Breast epithelium (tissue), 4 donors: ENCODE measurements at places on chromosomes 1 and 21. TPM values are rescaled to one million over a fixed set of nuclear protein-coding genes. Genes with fewer than 3 reads are reported as not detected.

The FCRL6 gene
- total RNA-seq: 2.8 TPM

The TMEM240 gene
- 3.5 TPM for total RNA-seq

The BEND5 gene
- total RNA-seq: 7.3 TPM

The FNDC10 gene
- total RNA-seq: 0.48 TPM

The HS2ST1 gene
- total RNA-seq: 17.7 TPM

The LDLRAD2 gene
- 0.33 TPM for total RNA-seq

The DIO1 gene
- 0.59 TPM for total RNA-seq

The TMEM51 gene
- 10.8 TPM for total RNA-seq

The XCL2 gene
- not detected for total RNA-seq

The ALX3 gene
- total RNA-seq: 0.66 TPM

The F3 gene
- total RNA-seq: 61.9 TPM

The FMO5 gene
- 32.6 TPM for total RNA-seq

The WNT2B gene
- total RNA-seq: 6.1 TPM

The SPATA45 gene
- not detected for total RNA-seq

The HORMAD1 gene
- not detected for total RNA-seq

The GRHL3 gene
- total RNA-seq: 4.0 TPM

The NPPA gene
- total RNA-seq: not detected

The DIPK1A gene
- 12.1 TPM for total RNA-seq

The TRIM17 gene
- total RNA-seq: 7.3 TPM

The IFNLR1 gene
- total RNA-seq: under 0.01 TPM

The SPRR2A gene
- total RNA-seq: not detected

The AGMAT gene
- total RNA-seq: 0.32 TPM

The NT5C1A gene
- total RNA-seq: not detected

The AMY1A gene
- not detected for total RNA-seq

The KCNT2 gene
- total RNA-seq: 3.7 TPM

The METTL13 gene
- 28.4 TPM for total RNA-seq

The CELA3B gene
- total RNA-seq: not detected

The TSPAN2 gene
- 2.6 TPM for total RNA-seq

The SLC1A7 gene
- total RNA-seq: not detected

The TMPRSS15 gene
- total RNA-seq: not detected

The SPRR2F gene
- total RNA-seq: not detected

The C1QB gene
- total RNA-seq: 330 TPM

The DHCR24 gene
- total RNA-seq: 157 TPM

The PDC gene
- not detected for total RNA-seq

The PBX1 gene
- 64.5 TPM for total RNA-seq

The IFI44L gene
- total RNA-seq: 7.8 TPM

The BARHL2 gene
- total RNA-seq: not detected

The DNASE2B gene
- 7.2 TPM for total RNA-seq

The LORICRIN gene
- not detected for total RNA-seq

The C1orf87 gene
- total RNA-seq: not detected

The KLF18 gene
- not detected for total RNA-seq
